ENCODE measurements at places on chromosomes 16 and 17. TPM values are rescaled to one million over a fixed set of nuclear protein-coding genes. Genes with fewer than 3 reads are reported as not detected.

GRCh38 chr17:83195330-83196023 is 116.1 kb downstream of the METRNL start:
- DNase-seq: no peak

DNA sequence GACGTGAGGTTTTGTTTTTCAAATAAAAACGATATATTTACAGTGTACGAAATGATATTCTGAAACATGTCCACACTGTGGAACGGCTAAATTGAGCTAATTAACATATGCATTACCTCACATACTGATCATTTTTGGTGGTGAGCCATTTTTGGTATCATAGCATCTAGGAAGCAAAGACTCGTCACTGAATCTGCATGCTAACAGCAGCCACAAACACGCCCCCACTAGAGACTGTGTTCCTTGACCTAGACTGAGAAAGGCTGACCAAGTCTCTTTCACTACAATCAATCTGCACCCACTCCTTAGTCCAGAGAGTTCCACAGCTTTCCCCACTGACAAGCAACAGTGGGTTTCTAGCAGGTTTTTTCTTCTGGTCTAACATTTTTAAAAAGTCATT is 29.5 kb downstream of the NPLOC4 start:
- DNase-seq: no peak

DNA sequence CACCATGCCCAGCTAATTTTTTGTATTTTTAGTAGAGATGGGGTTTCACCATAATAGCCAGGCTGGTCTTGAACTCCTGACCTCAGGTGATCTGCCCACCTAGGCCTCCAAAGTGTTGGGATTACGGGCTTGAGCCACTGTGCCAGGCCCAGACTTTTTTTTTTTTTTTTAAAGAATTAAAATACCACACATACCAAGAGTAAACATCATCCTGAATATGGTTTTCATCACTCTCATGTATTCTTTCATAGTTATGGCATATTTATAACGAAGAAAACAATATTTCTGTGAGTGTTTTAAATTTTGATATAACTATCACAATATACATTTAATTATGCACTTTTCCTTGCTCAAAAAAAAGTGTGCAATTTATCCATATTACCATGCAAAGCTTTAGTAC is 48.2 kb downstream of the MARVELD3 start:
- no peak for DNase-seq

GRCh38 chr16:4506450-4506849 is 30.3 kb downstream of the HMOX2 start:
- peak; percentile 64 for DNase-seq

Gene CASKIN1
- total RNA-seq: 0.83 TPM

Gene CES1
- 0.50 TPM for total RNA-seq

Gene TMEM220
- 4.0 TPM for total RNA-seq

Gene KCNH4
- total RNA-seq: not detected

Gene KRTAP4-5
- not detected for total RNA-seq

Gene C17orf58
- total RNA-seq: 7.0 TPM

Gene KRTAP17-1
- not detected for total RNA-seq
